Activated CD4-positive, alpha-beta T cell treated with anti-CD3 and anti-CD28 coated beads for 36 hours (primary cell): ENCODE measurements at places on chromosomes 5 and 9. TPM values are rescaled to one million over a fixed set of nuclear protein-coding genes. Genes with fewer than 3 reads are reported as not detected.

DNA sequence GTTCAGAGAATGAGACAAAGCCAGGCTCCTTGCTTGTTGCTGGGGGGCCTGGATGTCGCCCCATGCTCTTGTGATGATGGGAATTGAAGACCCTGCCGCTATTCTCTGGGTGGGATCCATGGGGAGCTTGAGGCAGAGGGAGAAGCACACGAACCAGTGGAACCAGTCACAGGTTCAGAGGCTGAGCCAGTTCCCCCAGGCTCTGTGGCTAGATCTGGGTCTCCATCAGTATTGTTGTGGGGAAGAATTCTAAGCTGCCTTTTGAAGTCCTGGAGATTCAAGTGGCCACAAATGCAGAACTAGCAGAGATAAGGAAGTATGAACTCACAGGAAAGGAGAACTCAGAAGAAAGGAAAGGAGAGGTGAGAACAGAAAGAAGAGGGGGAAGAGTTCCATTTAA is 219.4 kb downstream of the MSX2 start:
- no peak for DNase-seq
- no peaks in the 10 kb centered on the region for H3K36me3 ChIP-seq
- no peak overlapping the region for H3K27ac ChIP-seq

- H3K27ac ChIP-seq = no peak overlapping the region
- H3K27me3 ChIP-seq = peaks cover 53% of the 10 kb centered on the region
- no peak overlapping the region for H3K4me3 ChIP-seq
- DNase-seq = no peak
Observed at GRCh38 chr5:73370640-73371583, 77.7 kb downstream of the FOXD1 start.

DNA sequence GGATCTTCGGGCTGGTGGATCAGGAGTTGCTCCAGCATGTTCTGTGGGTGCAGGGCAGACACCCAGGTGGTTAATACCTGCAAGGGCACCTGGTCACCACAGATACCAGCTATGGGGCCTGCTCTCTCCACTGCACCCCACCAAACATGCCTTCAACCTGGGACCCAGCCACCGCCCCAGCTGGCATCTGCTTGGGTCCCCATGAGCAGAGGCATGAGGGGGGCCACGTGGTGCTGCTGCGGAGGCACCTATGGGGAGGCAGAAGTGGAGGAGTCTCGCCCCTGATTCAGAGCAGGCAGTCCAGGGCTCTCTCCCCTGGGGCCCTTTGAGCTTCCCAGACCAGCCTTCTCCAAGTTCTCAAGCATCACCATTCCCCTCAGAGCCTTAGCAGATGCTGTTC is 2.9 kb downstream of the AK8 start:
- H3K4me3 ChIP-seq = no peak overlapping the region
- H3K27me3 ChIP-seq = no peaks in the 10 kb centered on the region
- no peak for DNase-seq

DNA sequence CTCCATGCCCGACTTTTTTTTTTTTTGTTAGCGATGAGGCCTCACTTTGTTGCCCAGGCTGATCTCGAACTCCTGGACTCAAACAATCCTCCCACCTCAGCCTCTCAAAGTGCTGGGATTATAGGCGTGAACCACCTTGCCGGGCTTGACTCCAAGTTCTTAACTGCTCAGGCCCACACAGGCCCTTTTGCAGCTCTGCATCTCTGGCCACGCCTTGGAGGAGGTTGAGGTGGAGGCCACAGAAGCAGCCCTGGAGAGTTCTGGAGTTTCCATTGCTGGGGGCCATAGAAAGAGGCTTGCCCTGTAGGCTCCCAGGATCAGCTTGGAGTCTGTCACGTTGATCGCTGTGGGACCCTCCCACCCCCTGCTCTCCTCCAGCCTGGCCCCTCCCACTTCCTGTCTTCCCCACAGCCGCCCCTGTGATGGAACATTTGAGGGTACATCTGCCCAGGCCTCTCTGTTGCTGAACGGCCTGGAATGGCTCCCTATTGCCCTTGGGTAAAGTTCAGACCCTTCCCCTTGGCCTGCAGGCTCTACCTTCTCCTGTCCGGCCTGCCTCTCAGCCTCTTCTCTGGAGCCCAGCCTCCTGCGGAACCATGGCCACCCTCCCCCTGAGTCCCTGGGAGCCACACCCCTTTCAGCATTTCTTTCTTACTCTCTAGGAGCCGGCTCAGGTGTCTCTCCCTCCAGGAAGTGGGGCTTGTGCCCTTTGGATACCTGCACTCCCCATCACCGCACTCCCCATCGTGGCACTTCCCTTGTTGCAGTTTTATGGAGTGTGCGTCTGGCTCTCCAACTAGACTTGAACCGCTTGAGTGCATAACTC is 30.4 kb upstream of the IER5L start:
- H3K27ac ChIP-seq = peak overlapping the region; percentile 81
- DNase-seq = peak; percentile 79
- H3K4me3 ChIP-seq = no peak overlapping the region
- H3K36me3 ChIP-seq = no peaks in the 10 kb centered on the region

DNA sequence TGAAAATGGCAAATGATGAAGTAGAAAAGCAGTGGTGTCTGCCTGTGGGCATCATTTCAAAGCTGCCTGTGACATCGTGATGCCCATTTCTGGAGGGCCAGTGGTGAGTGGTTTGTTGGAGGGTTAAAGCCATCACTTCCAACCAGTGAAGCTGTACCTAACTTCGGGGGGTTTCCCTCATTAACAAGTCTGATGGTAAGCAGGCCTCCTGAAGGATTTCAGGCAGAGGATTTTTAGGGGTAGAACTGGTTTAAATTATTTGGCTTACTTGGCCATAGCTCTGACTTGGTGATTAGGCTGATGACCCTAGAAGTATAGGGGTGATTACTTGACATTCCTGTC is 10.7 kb downstream of the TNFAIP8 start:
- H3K36me3 ChIP-seq = peaks cover 84% of the 10 kb centered on the region
- DNase-seq = peak; percentile 56
- peak overlapping the region; percentile 95 for H3K27ac ChIP-seq
- peaks cover 97% of the 10 kb centered on the region for H3K4me1 ChIP-seq
- peak overlapping the region; percentile 57 for H3K4me3 ChIP-seq
- H3K27me3 ChIP-seq = no peaks in the 10 kb centered on the region

GRCh38 chr9:93114169-93114983 is 18.4 kb downstream of the CARD19 start:
- H3K27me3 ChIP-seq = no peaks in the 10 kb centered on the region
- peaks cover 8% of the 10 kb centered on the region for H3K36me3 ChIP-seq
- peaks cover 6% of the 10 kb centered on the region for H3K4me1 ChIP-seq
- H3K27ac ChIP-seq = no peak overlapping the region

DNA sequence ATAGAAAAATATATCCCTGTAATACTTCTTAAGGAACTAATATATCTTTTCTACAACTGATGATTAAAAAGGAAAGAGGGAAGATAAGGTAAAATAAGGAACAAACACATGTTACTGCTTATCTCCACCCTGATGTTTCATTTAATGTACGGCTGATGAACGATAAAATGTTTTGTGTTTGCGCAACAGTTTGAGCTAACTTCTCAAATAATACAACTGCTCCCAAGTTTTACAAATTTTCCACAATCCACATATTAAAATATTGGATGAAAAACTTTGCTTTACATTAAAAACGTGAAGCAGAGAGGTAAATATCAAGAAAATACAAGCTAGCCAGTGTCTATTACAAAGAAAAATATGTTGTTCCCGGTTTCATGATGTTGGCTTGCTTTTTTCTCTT is 21.0 kb upstream of the CSNK1G3 start:
- DNase-seq = no peak
- H3K27me3 ChIP-seq = peaks cover 13% of the 10 kb centered on the region
- H3K4me1 ChIP-seq = no peaks in the 10 kb centered on the region
- no peaks in the 10 kb centered on the region for H3K36me3 ChIP-seq
- H3K27ac ChIP-seq = no peak overlapping the region

Gene PTPRD
- not detected for total RNA-seq
